ENCODE measurements at places on chromosomes 5 and 9.
A peak's percentile ranks its signal among the peaks of the same experiment; 100 is the strongest.

DNA sequence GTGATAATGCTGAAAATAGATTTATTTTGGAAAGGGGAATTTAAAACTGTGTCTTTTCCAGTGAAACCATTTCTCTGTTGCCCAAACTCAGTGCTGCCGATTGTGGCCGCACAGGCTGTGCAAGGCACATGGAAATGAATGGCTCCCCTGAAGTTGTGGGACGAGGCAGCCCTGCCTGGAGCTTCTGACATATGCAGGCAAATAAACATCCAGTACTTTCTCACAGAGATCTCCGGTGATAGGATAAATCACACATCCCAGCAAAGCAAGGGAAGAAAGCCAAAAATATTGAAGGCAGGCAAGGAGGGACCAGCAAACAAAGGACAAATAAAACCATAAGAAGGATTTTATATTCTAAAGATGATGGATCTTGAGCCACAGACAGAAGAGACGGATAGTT is 464.5 kb downstream of the MTRR start:
- no peak for ATAC-seq

- no peak for ATAC-seq
These were observed 194.5 kb downstream of the ARL15 start for GRCh38 chr5:54115735-54116403.

DNA sequence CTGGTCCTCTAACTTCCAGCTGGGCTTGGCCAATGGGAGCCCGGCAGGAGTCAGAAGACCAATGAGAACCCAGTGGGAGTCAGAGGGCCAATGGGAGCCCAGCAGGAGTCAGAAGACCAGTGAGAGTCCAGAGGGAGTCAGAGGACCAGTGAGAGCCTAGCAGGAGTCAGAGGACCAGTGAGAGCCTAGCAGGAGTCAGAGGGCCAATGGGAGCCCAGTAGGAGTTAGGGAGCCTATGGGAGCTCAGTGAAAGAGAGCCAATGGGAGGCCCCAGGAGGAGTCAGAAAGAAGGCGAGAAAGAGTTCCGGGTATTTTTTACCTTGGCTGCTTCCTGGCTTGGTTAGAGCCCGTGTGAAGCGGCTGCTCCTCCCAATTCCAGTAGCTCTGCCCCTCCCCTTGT is 191.0 kb downstream of the GABBR2 start:
- no peak for ATAC-seq

DNA sequence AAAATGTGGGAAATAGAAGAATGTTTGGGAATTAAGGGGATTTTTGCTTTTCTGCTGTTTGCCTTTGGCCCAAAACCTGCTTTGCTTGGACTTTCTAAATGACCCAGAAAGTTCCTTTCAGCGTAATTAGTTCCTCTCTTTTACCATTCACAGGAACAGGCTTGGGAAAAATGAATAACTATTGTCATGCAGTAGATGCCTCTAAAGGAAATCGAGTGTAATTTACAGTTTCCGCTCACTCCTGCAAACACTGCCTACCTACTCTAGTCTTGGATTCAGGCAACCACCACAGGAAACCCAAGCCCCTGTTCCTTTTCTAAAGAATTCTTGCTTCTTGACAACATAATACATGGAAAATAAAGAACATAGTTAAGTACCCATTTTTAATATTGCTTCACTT is 25.0 kb downstream of the TTC23L start:
- no peak for ATAC-seq

DNA sequence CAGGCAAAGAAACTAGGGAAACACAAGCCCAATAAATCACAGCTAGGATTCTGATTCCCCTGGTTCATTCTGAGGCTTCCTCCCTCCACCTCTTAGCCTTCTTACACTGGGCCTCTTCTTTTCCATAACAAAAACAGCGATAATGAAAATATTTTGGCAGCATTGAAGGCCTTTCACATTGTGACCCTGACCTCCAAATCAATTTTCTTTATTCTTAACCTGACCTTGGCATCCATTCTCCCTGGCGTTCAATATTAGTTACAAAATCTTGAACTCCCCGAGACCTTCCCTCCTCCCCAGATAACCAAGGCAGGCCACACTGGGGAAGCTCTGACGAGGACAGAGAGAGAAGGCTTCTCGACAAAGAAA is 399.9 kb downstream of the ZSWIM6 start:
- no peak for ATAC-seq

DNA sequence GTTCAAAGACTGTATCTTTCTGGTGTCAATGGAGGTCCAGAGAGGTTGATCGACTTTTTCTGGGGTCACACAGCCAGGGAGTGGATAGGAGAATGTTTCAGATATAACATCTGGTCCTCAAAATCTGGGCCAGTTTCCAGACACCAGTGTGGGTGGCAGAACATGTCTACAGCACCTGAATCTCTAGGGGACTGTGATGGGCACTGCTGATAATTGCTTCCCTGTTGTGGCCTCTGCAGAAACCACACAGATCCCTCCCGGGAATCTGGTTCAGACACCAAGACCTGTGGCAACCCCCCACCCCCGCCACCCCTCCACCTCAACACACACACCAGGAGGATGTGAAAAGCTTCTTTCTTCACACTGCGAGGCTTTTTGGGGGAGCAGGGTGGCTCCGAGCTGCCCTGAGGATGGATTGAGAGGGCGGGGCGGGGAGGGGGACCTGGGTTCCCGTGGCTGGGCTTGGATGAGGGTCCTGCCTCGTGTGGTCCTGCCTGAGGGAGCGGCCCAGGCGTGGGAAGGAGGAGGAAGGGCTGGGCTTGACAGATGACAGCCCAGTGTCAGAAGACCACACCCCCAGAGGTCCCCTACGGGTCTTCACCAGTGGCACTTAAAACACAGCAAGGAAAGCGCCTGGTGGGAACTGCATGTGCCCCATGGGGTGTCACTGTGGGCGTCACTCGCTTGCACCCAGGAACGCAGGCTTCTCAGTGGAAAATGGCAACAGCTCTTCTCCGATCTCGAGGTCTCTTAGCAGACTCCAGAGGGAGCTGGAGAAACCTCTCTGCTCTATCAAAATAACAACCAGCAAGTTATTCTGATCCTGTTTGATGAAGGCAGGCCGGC is 55.2 kb downstream of the TRIP13 start:
- no peak for ATAC-seq

DNA sequence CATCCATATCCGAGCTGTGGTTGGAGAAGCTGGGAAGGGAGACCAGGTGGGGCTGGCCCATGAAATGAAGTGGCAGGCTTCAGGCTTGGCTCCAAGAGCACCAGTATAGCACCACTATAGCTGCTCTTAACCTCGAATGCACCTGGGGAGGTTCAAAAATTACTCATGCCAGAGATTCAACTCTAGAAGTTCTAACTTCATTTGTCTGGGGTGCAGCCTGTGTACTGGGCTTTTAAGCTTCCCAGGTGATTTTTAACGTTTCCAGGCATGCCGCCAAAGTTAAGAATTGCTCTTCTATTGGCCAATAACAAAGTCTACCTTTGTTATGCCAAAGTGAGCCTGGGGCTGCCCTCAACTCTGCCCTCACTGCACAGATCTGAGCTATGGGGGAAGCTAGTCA is 458 bp downstream of the PRSS3 start:
- no peak for ATAC-seq

DNA sequence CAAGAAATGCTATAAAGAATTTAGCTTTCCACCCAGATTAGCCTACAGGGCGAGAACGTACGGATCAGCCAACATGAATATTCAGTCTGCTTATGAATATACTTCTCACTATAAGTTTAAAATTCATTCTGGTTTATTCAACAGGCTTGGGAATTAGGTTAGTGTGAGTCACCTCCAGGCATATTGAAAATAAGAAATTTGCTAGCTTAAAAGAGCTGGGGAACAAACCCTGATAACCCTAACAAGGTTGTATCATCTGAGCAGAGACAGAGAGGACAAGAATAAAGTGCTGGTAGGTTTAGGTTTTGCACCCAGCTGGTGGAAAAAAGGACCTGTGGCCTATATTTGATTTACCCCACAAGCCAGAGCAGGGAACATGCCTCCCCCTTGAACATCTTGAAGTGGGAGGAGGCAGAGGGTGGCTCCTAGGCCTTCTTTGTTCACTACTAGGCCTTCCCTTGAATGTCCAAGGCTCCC is 12.3 kb downstream of the FNBP1 start:
- ATAC-seq, result no peak

DNA sequence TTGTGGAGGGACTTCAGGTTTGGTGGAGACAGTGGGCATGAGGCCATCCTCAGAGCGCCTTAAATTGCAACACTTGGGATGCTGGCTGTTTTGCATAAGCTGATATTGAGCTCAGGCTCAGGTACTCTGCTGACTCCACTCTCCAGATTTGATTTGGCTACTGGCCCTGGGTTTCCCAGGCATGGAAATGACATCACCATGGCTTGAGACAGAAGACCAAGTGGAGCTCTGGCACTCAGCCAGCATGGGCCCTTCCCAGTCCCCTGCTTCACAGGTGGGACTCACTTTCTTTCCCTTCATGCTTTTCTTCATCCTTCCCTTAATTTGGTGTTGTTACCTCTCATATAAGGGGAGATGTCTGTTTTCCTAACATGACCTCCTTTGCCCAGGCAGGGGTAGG is 72.0 kb upstream of the IL12B start:
- ATAC-seq, result no peak

- peak; percentile 71 for ATAC-seq
These were observed 115.9 kb downstream of the CDC42SE2 start for GRCh38 chr5:131379723-131380122.

- ATAC-seq, result no peak
These were observed 28.4 kb downstream of the MRPS27 start for GRCh38 chr5:72291601-72292000.

DNA sequence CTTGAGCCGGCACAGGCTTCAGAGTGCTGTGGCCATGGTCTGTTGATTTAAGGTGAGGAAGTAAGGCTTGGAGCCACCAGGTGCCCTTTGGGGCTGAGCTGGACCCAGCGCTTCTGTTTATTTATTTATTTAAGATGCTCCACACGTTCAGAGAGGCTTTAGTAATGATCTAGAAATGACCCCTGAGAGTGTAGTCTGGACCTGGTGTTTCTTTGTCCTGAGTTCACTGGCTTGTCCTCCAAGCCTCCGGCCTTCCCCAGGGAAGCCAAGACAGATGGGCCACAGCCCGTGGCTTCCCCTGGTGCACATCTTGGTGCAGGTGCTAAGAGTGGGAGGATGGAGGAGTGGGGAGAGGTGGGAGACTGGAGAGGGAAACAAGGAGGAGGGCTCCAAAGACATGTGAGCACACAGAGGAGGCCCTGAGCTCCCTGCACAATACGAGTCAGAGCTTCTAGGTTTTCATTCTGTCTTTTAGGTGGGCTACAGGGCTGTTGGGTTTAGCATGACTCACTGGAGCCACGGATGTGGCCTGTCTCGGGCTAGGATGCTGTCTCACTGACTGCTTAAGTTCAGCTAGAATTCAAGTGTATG is 56.9 kb downstream of the AHRR start:
- ATAC-seq, result peak; percentile 85

- ATAC-seq, result no peak
These were observed 524.2 kb downstream of the SPATA31D1 start for GRCh38 chr9:82512728-82513127.

DNA sequence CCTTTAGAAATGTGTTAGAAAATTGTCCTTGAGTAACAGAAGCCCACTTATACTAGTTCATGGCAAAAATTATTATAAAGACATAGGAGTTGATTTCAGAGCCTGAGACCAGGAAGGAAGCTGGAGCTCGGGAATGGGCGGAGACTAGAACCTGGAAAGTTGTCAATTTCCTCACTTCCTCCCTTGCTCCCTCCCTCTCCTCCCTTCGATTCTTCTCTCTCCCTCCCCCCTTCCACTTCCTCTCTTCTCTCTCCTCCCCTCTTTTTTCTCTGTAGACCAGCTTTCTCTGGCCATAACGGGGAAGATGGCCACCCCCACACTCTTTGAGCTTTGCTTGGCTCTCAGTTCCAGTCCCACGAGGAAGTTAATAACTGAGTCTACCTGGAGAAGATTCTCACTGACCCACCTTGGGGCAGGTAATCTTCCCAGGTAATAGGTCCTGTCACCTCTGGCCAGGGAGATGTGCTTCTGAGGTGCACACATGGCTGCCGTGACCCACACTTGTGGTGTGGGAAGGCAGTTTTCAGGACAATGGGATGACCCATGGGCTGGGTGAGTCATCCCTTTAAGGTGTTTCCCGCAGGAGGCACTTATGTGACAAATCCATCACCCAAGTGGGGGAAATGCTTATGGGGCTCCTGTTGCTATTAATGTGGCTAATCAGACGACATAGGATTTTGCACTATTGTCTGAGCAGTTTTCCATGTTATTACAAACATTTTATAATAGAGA is 78.7 kb downstream of the HSPA4 start:
- ATAC-seq, result no peak

DNA sequence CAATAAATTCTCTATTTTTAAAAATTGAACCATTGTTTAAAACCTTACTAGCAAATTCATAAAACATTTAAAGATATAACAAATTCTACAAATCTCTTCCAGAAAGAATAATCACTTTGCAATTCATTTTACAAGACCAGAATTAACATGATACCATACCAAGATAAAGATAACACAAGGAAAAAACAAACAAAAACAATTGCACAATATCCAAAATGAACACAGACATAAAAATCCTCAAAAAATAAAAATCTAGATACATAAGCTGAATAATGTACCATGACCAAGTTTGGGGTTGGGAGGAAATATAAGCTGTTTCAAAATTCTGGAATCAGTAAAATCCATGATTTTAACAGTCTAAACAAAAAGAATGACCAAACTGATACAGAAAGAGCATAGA is 11.1 kb downstream of the CCNG1 start:
- ATAC-seq, result no peak

GRCh38 chr5:140295414-140295813 is 7.5 kb downstream of the PFDN1 start:
- ATAC-seq, result no peak

- ATAC-seq, result no peak
These were observed 97.8 kb downstream of the STK32A start for GRCh38 chr5:147332658-147333057.

- no peak for ATAC-seq
These were observed 18.8 kb upstream of the PHF2 start for GRCh38 chr9:93557366-93558137.

- no peak for ATAC-seq
These were observed 31.9 kb upstream of the ZNF354A start for GRCh38 chr5:178762391-178762790.

- peak; percentile 82 for ATAC-seq
These were observed 23.4 kb downstream of the HNRNPK start for GRCh38 chr9:83956436-83957247.
